ENCODE measurements at places on chromosomes 12 and 14. TPM values are rescaled to one million over a fixed set of nuclear protein-coding genes. Genes with fewer than 3 reads are reported as not detected.

GRCh38 chr12:112711026-112711425, 80.5 kb upstream of the RPH3A start:
- no peak for DNase-seq

TAS2R14 gene
- total RNA-seq, result 0.38 TPM

GRCh38 chr12:54525383-54525782, 24.0 kb upstream of the PDE1B start:
- DNase-seq, result no peak

DNA sequence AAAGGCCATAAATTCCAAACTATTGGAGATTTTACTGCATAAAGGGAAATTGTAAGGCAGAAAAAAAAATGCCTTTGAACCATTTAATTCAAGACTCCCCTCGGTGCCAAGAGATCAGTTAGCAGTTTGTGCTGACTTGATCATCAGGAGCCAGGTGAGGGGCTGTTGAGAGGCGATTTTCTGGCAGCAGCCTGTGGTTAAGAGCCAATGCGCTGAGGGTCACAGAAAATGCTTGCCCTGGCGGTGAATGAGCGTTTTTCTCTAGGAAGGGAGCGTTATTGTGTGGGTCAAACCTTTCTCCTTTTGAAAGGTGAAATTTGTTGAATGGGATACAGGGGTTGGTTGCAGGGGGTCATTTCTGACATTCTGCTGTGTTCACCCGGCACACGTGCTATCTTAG, 4.7 kb downstream of the SRRM4 start:
- no peak for DNase-seq

CCDC60 gene
- total RNA-seq, result not detected

GRCh38 chr14:74628418-74628817, 16.4 kb upstream of the LTBP2 start:
- DNase-seq, result no peak

VDR gene
- total RNA-seq, result 0.35 TPM

DNA sequence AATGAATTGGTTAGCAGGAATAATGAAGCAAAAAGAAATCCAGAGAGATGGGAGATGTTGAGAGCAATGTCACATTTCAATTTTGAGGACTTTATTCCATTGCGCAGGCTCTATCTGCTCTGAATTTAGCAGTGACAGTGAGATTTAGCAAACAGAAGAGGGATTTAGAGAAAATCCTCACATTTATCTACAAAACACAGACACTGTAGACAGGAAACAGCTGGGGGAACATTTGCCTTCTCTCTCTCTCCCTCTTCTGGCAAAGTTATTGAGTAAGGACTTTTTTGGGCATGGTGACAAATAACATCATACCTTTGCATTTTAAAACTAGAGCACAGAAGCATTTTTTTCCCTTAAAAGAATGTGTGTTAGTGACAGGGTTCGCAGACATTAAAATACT, at the start of gene IGF1:
Gene IGF1 (minus strand): TSS at position 158 of the 400 bp plus-strand sequence. CDS start 182 bp downstream, outside the sequence.
- DNase-seq, result no peak

DNA sequence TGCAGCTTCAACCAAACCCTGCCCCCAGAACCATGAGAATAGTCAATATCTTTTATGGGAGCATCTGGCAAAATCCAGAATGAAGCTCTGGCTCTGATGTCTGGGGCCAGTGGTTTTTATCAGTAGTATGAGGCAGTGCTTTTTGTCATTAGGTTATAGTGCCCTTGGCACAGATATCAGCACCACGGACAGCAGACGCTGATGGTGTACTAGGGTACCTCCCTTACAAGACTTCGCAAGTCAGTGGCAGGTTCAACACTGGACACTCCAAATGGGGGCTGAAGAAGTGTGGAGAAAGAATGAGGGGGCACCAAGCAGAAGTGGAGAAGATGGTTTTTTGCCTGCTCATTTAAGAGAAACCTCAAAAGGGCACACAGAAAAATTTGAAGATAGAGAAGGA, 68.2 kb upstream of the E2F7 start:
- DNase-seq, result no peak

GLI1 gene
- total RNA-seq, result 0.92 TPM

ADGRD1 gene
- 89.1 TPM for total RNA-seq

DNA sequence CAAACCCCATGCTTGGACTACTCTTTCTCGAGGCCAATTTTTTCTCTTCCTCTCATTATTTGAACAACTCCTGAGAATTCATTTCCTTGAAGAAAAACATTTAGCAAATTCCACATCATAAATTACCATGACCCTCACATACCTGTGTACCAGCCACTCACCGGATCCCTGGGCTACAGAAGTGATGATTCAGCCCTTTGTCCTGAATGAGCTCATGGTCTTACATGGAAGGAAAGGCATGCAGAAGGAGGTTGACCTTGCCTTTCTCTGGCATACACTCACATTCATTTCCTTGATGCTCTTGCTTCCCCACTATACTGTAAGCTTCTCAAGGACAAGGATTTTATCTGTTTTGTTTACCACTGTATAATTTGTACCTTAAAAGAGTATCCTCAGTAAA, 191.5 kb downstream of the SLC5A8 start:
- no peak for DNase-seq

DNA sequence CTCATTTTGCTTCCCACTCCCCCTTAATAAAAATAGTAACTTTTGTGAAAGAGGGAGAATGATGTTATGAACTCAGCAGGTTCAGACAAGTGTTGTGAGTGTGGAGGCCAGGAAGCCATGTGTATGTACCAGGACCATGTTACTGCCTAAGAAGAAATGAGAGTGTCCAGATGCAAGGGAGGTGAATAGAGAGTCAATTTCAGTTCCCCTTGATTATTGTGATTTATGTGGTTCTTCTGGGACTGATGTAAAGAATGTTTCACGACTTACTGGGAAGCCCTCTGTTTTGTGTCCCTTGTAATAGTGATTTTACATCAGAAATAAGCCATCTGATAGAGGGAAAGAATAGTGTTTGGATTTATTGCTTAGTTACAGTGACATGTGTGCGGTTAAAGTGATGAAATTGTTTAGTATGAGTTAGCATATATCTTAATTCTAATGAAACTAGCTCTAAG, 32.5 kb downstream of the FBXO34 start:
- no peak for DNase-seq

GRCh38 chr14:36022765-36023410, 153.6 kb downstream of the PTCSC3 start:
- no peak for DNase-seq

DNA sequence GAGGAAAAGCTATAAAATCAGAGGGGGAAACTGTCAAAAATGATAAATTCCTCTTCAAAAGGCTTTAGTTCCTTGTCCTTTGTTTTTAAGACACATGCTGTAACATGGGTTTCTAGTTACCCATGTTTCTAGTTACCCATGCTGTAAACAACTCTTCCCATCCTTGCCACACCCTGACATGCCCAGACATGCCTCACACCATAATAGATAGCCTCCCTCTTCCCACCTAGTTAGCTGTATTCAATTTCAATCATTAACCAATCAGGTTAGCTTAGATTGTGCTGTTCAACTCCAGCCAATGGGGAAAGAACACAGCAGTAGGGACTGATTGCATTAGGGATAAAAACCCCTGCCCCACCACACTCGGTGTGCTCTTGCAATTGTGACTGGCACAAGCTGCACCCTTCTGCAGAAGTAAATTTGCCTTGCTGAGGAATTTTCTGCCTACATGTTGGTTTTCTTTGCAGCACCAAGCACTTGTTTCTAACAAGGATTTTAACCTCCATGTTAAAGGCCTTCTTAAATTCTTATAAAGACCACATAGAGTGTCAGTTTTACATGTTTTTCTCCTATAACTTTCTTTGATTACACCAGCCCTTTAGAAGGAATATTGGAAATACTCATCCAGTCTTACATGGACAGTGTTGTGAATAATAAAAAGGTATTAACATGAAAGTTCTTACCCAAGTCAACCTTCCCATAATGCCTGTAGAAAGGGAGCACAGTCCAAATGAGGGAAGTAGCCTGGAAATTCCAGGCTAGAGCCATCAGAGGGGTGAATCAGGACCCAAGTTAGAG, 32.5 kb upstream of the LALBA start:
- no peak for DNase-seq

DNA sequence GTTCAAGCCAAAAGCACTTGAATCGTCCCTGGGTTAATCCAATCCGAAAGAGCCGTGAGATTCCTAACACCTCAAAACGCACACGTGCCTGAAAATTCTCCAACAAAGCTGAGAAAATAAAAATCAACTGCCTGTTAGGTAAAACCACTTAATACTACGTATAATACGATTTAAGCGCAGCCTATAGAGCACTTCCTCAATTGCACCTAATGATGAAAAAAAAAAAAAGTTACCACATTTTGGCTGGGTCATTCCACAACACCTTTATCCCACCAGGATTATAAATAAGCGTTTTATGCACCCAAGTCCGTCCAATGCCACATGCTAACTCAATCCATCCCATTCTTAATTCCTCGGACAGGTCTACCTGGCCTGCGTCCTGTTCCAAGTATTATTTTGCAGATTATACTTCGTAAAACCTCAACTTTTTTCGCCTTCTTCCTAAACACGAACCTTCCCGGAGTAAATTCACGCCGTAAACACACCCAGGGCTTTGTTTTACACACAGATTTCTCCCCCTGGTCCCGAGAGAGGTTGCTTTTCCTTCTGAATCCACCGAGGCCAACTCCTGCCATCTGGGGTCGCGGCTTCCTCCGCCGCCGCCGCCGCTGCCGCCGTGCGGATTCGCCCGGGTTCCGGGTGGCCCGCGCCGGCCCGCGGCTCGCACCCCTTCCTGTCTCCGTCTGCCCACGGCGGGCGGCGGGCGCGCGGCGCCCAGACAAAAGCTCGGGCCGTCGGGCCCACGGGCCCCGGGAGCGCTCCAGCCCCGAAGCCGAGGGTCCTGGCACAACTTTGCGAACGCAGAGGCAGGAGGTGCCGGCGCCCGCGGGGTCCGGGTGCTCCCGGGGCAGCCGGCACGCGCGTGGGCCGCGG, 66.2 kb downstream of the RNF34 start:
- DNase-seq, result no peak

DNA sequence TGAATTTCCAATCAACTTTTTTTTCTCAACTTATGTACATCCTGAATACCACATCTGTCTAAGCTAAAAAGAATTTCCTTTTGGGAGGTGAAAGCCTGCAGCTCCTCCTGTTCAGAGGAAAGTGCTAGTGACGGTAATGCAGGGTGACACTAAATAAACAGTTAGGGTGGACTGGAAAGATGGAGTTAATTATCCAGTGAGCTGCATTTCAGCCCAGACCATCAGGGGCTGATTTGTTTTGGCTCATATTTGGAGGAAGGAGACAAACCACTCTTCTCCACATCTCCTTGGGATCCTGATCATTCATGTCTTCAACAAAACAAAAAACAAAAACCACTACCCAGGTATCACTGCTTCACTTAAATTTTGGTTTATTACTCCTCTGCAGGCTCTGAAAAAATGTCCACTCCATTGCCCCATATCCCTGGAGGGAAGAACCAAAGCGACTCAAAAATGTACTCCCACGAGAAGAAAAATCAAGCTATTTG, 5.1 kb upstream of the SIX1 start:
- no peak for DNase-seq

Measured in Right ventricle myocardium inferior (tissue), 1 donor.